ENCODE measurements at places on chromosomes 2 and 18.

DNA sequence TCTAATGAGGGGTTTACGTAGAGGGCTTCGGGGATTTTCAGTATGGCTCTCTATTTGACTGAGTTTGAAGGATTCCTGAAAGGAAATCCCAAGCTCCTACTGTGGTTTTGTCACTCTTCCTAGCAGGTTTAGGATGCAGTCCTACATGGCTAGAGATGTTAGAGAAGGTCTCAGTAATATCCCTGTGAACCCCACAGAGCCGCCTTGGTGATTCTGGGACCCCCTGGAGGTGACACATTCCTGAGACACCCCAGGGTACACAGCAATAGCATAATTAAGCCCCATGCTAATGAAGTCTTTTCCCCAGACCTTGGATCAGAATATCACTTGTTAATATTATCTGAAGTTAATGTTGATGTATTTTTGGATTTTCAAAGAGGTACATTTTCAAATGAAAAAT lies 103.8 kb downstream of the SNTG2 start:
- DNase-seq: no peak

DNA sequence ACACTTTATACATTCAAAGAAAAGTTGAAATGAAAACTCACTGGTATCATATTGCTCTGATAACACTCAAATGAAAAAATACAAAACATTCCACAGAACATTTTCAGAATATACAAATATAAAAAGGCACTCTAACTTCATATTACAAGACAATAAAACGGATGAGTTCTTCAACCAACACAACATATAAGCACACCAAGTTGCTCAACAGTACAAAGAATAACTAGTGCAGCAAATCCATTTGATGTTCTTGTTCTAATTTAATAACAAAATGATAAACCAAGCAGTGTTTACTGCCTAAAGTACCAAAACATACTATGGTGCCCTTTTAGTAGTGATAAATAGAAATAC lies 60.8 kb upstream of the PGAP1 start:
- no peak for DNase-seq

GRCh38 chr2:238866656-238867277 lies 18.9 kb downstream of the TWIST2 start:
- DNase-seq: no peak

DNA sequence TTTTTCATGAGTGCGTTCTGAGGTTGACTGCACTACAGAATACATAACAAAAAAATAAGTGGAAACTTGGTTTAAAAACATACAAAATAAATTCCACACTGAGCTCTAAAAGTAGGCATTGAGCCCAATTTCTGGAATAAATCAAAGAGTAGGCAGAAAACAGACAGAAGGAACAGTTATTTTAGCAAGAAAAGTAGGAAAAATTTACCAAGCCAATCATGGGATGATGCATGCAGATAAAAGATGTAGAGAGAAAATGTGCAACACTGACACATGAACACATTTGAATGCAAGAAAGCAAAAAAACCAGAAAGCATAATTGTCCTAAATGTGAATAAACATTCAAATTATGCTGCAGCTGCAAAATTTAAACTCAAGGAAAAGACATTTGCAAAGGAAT lies 308.3 kb downstream of the DLGAP1 start:
- no peak for DNase-seq

- DNase-seq: no peak
Observed at GRCh38 chr2:30283931-30284565, 52.7 kb downstream of the LBH start.

GRCh38 chr18:41532344-41533086 lies 422.5 kb upstream of the PIK3C3 start:
- no peak for DNase-seq

- DNase-seq: no peak
Observed at GRCh38 chr2:160574468-160575140, 81.0 kb upstream of the RBMS1 start.

GRCh38 chr18:2894131-2894840 lies 47.5 kb downstream of the EMILIN2 start:
- DNase-seq: no peak

- DNase-seq: no peak
Observed at GRCh38 chr2:104855221-104856085, 1.5 kb downstream of the POU3F3 start.

DNA sequence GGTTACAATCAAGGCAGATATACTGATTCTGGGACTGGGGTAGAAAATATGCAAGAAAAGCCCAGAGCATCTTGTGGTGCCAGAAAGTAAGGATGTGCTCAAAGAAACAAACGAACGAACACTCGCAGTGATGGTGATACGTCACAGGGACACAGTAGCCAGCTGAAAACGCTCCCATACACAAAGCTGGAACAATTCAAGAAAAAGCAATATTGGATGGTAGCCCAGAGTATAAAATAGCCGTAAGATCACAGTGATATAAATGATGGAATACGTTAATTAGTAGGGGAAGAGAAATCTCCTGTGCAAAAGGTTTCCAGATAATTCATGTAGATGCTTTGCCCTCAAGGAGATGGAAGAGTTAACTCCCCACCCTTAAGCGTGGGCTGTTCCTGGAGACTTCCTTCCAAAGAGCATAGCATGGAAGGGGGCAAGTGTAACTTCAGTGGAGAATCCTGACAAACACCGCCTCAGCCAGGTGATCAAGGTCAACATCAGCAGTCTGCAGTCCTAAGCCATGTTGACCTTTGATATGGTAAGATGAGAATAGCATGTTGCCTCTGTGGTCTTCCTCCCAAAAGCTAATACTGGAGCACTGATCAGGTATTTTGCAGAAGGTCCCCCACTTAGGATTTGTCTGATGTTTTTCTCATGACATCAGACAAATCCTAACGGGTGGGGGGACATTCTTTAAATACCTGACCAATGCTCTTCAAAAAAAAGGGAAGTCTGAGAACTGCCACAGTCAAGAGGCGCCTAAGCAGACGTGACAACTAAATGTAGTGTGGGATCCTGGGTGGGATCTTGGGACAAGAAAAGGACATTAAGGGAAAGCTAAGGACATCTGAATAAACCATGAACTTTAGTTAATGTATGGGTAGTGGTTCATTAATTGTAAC lies 99.0 kb downstream of the NCK2 start:
- no peak for DNase-seq

DNA sequence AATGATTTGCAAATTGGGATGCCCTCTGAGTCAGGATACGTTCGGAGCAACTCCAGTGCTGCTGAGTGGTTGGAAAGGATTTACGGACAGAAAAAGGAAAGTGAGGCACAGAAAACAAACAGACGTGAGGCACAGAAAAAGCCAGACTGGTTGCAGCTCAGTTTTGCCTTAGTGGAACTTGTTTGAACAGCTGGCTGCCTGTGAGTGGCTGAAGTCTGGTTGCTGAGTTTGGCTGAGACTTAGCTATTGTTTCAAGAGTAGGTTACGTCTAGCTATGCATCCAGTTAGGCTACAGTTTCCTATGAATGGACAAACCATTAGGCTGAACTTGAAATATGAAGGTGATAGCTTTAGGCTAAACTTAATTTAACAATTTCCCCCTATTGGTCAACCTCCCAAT lies 256.6 kb downstream of the VAPA start:
- no peak for DNase-seq

- DNase-seq: no peak
Observed at GRCh38 chr18:808086-808485, 4.0 kb downstream of the YES1 start.

GRCh38 chr18:77137851-77138250 lies 5.3 kb upstream of the MBP start:
- no peak for DNase-seq

DNA sequence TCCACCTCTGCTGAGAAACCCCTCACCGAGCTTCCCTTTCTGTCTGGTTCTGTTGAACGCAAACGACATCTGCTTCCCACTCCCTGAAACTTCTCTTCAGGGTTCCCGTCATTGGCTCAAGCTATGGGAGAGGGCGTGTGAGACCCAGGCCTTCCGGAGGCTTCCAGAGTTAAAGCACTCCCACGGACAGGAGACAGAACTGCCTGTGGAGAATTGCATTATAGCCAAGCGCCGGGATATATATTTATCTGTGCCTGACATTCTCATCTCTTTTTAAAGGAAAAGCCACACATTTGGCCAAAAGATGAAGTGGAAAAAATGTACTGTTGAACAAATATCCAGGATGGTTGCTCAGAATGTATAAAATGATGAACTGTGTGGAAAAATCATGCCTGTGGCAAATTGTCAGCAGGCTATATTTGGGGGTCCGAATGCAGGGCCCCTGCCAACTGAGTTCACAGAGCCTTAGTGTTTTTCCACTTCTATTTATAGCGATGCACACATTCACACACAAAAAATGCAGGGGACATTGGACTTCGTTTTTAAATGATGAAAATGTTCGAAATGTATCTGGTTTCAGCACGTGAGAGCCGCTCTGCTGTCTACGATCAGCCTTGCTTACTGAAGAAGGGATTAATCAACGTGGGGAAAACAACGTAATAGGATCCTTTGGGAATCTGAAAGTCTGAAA lies 59.5 kb downstream of the E2F6 start:
- DNase-seq: no peak

GRCh38 chr18:66562279-66562678 lies 41.6 kb downstream of the CDH19 start:
- no peak for DNase-seq

- DNase-seq: no peak
Observed at GRCh38 chr2:166882851-166883250, 5.4 kb upstream of the XIRP2 start.

DNA sequence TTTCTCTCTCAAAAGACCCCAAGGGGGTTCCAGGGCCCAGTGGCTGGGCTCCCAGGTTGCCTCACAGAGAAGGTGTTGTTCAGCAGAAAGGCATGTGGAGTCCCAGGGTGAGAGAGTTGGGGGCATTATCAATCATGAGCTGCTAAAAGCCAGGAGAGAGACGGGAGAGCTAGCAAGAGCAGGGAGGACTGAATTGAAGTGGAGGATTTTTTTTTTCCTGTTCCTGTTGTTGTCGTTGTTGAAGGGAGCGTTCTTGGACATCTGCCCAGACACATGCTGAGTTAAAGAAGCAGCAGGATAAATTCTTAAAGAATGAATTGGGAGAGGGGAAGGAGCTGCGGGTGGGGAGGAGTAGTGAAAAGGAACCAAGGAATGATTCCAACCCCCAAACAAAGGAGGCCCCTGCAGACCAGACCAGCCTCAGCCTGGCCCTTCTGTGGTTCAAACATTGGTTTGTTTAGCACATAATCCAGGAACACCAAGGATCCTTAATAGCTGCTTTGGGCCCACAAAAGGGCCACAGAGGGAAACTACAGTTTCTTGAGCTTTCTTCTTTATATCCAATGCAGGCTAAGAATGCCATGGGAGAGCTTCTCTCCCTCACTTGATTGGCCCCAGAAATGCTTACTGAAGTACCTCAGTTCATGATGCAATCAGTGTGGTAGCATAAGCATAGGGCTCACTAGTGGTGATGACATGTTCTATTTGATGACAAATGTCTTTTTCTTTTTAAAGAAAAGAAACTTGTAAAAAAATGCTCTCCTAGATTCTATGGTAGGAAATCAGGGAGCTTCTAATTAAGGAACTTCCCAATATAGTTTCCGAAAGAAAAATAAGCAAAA lies 146.0 kb downstream of the SETBP1 start:
- DNase-seq: no peak

GRCh38 chr2:164014068-164014731 lies 278.4 kb upstream of the FIGN start:
- no peak for DNase-seq

DNA sequence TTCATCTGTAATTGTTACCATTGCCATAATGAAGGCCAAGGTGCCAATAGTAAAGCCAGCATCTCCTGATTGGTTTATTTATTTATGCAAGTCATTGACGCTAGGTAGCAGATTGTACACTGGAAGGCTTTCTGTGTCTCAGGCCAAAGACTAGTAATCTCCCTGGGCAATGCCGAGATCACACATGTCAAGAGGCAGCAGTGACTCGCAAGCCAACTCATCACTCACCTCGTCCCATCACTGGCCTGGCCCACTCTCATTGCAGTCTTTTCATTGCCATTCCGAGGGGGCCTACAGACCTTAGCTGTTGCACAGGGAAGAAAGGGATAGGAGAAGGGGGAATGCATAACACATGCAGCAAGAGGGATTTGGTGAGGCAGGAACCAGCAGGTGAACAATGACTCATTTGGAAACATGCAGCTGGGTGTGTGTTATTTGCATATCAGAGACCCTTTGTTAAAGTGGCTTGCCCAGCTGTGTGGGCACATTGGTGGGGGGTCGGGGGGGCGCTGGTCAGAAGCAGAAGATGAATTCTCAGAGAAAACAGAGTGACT lies 448.7 kb upstream of the HNRNPA3 start:
- no peak for DNase-seq

DNA sequence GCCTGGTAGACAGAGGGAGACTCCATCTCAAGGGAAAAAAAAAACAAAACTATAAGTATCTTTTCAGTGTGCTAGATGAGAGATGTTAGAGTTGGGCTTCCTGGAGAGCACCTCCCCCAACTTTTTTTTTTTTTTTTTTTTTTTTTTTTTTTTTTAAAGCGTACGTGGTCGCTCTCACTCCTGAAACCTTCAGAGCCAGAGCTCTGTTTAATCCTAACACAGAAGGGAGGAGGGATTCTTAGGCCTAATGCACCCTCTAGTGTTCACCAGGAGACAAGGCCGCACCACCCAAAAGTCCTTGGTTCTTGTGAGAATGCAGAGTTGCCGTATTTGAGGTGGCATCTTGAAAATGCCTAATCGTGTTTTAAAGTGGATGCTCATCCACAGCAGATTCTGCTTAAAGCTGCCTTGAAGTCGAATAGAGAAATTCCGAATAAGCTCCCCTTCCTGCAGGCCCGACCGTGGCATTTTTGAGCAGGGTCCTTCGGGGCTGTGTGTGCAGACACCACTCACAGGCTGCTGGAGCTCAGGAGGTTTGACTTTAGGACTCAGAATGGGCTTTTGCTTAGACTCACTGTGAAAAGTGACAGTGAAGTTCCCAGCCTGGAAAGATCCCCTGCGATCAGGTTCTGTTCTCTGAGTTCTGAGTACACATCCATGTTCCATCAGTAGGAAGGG lies 252.6 kb downstream of the AGAP1 start:
- peak; percentile 58 for DNase-seq

DNA sequence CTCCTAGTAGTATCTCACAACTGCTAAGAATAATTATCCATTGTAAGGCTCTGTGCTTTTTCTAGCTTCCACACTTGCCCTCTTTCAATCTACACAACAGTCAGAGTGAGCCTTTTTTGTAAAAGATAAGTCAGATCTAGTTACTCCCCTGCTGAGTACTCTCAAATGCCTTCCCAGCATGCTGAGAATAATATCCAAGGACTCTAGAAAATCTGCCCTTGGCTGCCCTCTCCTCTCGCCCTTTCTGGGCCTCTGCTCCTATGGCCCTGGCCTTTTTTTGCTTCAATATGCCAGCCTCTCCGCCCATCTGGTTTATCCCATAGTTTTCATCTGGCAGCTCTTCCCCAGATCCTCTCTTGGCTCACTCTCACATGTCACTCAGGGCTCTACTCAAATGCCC lies 455.9 kb upstream of the UBE2E3 start:
- no peak for DNase-seq

- no peak for DNase-seq
Observed at GRCh38 chr2:163768881-163769695, 33.3 kb upstream of the FIGN start.

DNA sequence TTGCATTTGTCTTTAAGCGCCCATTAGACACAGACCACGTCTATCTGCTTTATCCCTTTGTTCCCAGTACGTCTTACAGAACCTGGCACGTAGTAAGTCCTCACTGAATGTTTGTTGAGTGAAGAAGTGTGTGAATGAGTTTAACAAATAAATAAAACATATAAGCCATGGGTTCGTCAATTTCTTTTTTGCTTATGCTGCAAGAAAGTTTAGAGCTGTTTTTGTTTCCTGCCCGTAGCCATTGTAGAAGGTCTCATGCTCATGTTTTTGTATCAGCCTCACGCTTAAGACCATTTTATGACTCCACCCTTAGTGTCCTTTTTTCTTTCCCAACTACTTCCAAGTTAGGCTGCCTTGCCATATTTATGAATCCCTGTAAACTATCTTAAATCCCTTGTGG lies 2.5 kb downstream of the ADD2 start:
- DNase-seq: no peak

GRCh38 chr2:110708455-110708854 lies 23.9 kb upstream of the ACOXL start:
- no peak for DNase-seq
